CD8-positive, alpha-beta memory T cell (primary cell): ENCODE measurements at places on chromosomes 11 and 22. TPM values are rescaled to one million over a fixed set of nuclear protein-coding genes. Genes with fewer than 3 reads are reported as not detected.

The VPREB1 gene
- total RNA-seq: not detected

DNA sequence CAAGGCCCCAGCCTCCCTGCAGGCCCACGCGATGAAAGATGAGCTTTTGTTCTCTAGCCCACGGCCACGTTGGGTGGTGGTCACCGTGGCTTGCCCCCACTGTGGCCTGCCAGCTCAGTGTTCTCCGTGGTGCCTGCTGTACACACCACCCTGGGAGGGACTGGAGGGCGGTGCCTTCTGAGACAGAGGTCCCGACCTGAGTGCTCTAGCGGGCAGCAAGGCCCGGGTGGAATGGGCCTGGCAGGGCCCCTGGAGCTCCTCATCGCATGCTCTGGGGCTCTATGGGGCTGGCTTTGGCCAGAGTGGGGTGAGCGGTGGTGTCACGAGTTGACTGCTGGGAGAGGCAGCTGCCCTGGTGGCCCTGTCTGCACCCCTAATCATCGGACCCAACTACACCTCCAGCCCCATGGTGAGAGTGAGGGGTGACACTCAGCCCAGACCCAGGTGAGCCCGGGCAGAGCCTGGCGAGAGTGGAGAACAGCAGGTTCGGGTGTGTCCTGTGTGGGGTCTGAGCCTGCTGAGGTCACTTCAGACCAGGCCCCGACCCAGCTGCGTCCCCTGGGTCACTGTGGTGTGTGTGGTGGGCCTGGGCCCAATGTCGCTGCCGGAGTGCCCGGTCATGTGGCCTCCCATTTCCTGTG is 541.9 kb downstream of the TBC1D22A start:
- no peak overlapping the region for H3K27ac ChIP-seq
- H3K27me3 ChIP-seq: no peaks in the 10 kb centered on the region
- no peak for DNase-seq
- no peaks in the 10 kb centered on the region for H3K4me1 ChIP-seq
- H3K36me3 ChIP-seq: no peaks in the 10 kb centered on the region

GRCh38 chr11:130601141-130601540 is 152.7 kb downstream of the ADAMTS15 start:
- no peaks in the 10 kb centered on the region for H3K4me1 ChIP-seq
- no peaks in the 10 kb centered on the region for H3K36me3 ChIP-seq
- no peak overlapping the region for H3K27ac ChIP-seq
- no peaks in the 10 kb centered on the region for H3K27me3 ChIP-seq

GRCh38 chr11:30128269-30128932 is 102.4 kb upstream of the FSHB start:
- no peaks in the 10 kb centered on the region for H3K36me3 ChIP-seq
- H3K4me1 ChIP-seq: no peaks in the 10 kb centered on the region
- H3K27ac ChIP-seq: no peak overlapping the region

- H3K27ac ChIP-seq: no peak overlapping the region
- no peak for DNase-seq
- H3K4me3 ChIP-seq: no peak overlapping the region
- no peaks in the 10 kb centered on the region for H3K27me3 ChIP-seq
These were observed 147.4 kb upstream of the SNX19 start for GRCh38 chr11:131063638-131064037.

DNA sequence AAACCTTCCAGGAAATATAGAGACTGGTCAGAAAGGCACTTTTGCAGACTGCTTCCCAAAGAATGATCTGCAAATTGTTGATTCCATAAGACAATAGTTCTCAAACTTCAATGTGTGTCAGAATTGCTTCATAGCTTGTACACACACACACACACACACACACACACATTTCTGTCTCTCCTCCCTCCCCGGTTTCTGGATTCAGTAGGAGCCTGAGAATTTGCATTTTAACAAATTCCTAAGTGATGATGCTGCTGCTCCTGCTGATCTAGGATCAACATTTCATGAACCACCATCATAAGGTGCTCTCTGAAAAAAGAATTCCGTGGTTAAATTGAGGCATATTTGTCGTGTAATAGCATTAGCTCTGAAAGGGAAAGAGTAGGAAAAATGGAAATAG is 35.3 kb upstream of the FZD4 start:
- H3K27ac ChIP-seq: no peak overlapping the region
- H3K4me3 ChIP-seq: no peak overlapping the region
- H3K4me1 ChIP-seq: no peaks in the 10 kb centered on the region
- no peaks in the 10 kb centered on the region for H3K36me3 ChIP-seq
- H3K27me3 ChIP-seq: no peaks in the 10 kb centered on the region

GRCh38 chr11:69064394-69064957 is 15.7 kb downstream of the TPCN2 start:
- H3K4me1 ChIP-seq: no peaks in the 10 kb centered on the region
- H3K4me3 ChIP-seq: no peak overlapping the region
- H3K36me3 ChIP-seq: no peaks in the 10 kb centered on the region
- H3K27ac ChIP-seq: no peak overlapping the region

The KRTAP5-11 gene
- not detected for total RNA-seq

- DNase-seq: no peak
- H3K4me1 ChIP-seq: no peaks in the 10 kb centered on the region
- no peak overlapping the region for H3K4me3 ChIP-seq
- no peaks in the 10 kb centered on the region for H3K36me3 ChIP-seq
These were observed 203.8 kb downstream of the DLG2 start for GRCh38 chr11:85423316-85423715.

- no peaks in the 10 kb centered on the region for H3K27me3 ChIP-seq
- no peaks in the 10 kb centered on the region for H3K36me3 ChIP-seq
- H3K4me3 ChIP-seq: no peak overlapping the region
- no peak overlapping the region for H3K27ac ChIP-seq
- DNase-seq: no peak
- no peaks in the 10 kb centered on the region for H3K4me1 ChIP-seq
These were observed 32.0 kb upstream of the CCDC134 start for GRCh38 chr22:41768430-41768829.

The OR5T1 gene
- total RNA-seq: not detected
